Osteocyte (in vitro differentiated cells): ENCODE measurements at places on chromosomes 13 and 19.

GRCh38 chr19:6997679-6998445 lies 23.4 kb downstream of the MBD3L2B start:
- no peak overlapping the region for H3K4me3 ChIP-seq
- no peaks in the 10 kb centered on the region for H3K27me3 ChIP-seq
- H3K27ac ChIP-seq = no peak overlapping the region
- no peaks in the 10 kb centered on the region for H3K4me1 ChIP-seq
- no peak for DNase-seq
- no peaks in the 10 kb centered on the region for H3K36me3 ChIP-seq

DNA sequence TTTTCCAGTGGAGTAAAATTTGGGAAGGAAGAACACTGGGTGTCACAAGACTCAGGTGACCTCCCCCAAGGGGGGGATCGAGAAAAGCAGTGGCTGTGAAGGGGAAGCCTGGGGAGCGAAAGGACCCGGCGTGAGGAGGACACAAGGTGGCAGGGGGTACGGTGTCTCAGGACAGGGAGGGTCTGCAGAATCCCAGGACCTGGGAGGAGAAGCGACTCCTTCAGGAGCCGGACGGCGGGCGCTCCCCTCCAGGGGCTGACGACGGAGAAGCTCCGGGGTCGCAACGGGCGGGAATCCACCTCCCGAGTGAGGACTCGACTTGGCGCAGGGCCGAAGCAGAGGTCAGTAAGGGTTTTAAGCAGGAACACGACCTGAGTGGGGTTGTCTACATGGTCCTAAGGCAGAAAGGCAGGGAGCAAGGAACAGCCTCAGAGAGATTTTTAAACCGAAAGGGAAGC lies 529 bp downstream of the ZNF836 start:
- no peaks in the 10 kb centered on the region for H3K27me3 ChIP-seq
- no peak for DNase-seq
- peaks cover 22% of the 10 kb centered on the region for H3K4me1 ChIP-seq
- H3K36me3 ChIP-seq = peaks cover 23% of the 10 kb centered on the region
- H3K27ac ChIP-seq = peak overlapping the region; percentile 94

- H3K4me3 ChIP-seq = no peak overlapping the region
- H3K36me3 ChIP-seq = peaks cover 35% of the 10 kb centered on the region
- no peak for DNase-seq
- H3K27me3 ChIP-seq = no peaks in the 10 kb centered on the region
- no peak overlapping the region for H3K27ac ChIP-seq
These were observed 14.2 kb upstream of the ANGPTL8 start for GRCh38 chr19:11225172-11225571.

DNA sequence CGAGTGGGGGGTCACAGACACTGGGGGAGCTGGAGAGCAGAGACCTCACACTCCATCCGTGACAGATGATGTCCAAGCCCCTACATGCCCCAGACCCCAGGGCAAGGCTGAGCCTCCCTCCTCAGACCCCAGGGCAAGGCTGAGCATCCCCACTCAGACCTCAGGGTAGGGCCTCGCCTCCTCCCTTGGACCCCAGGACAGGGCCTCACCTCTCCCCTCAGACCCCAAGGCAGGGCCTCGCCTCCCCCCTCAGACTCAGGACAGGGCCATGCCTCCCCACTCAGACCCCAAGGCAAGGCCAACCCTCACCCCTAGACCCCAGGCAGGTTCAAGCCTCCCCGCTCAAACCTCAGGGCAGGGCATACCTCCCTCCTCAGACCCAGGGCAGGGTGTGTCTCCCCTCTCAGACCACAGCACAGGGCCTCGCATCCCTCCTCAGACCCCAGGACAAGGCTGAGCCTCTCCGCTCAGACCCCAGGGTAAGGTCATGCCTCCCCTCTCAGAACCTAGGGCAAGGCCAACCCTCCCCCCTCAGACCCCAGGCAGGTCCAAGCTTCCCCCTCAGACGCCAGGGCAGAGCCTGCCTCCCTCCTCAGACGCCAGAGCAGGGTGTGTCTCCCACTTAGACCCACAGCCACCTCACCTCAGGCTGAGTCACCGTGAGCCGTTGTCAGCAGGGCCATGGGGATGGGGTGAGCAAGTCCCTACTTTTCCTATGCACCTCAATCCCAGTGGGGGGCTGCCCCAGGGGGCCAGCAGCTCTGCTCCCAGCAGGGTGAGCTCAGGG lies 1.7 kb upstream of the S1PR4 start:
- H3K27ac ChIP-seq = no peak overlapping the region
- H3K4me1 ChIP-seq = peaks cover 3% of the 10 kb centered on the region
- DNase-seq = no peak
- no peaks in the 10 kb centered on the region for H3K27me3 ChIP-seq

GRCh38 chr13:21069561-21070004 lies 8.2 kb upstream of the LATS2 start:
- no peaks in the 10 kb centered on the region for H3K27me3 ChIP-seq
- H3K4me3 ChIP-seq = no peak overlapping the region
